ENCODE measurements at places on chromosomes 16 and 17. TPM values are rescaled to one million over a fixed set of nuclear protein-coding genes. Genes with fewer than 3 reads are reported as not detected.

The SLC16A11 gene
- 0.78 TPM for total RNA-seq

The RNU2-1 gene
- total RNA-seq: not detected

The SNTB2 gene
- total RNA-seq: 106 TPM

The CASKIN1 gene
- total RNA-seq: 0.04 TPM

The DBNDD1 gene
- total RNA-seq: 14.0 TPM

The C16orf90 gene
- total RNA-seq: not detected

The HOXB2 gene
- total RNA-seq: 5.1 TPM

The XAF1 gene
- total RNA-seq: 23.9 TPM

The INCA1 gene
- total RNA-seq: 0.13 TPM

The RILP gene
- total RNA-seq: 10.3 TPM

The CCDC200 gene
- not detected for total RNA-seq

The GGNBP2 gene
- 55.7 TPM for total RNA-seq
